ENCODE measurements at places on chromosomes 2 and 18.

DNA sequence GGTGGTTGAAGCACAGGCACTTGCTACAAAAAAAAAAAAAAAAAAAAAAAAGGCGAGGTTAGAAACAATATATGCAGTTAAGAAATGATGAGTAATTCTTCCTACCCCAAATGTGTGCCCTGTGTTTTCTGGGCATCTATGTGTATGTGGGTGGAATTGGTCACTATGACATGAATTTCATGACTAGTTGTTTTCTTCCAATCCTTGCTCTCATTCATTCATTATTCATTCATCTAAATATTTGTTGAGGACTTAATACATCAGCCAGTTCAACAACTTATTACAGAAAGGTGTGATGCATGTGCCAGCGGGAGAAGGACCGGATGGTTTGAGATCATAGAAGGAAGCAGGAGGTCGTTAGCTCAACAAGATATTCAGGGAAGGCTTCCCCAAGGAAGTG is 8.3 kb upstream of the EGR4 start:
- DNase-seq, result no peak

DNA sequence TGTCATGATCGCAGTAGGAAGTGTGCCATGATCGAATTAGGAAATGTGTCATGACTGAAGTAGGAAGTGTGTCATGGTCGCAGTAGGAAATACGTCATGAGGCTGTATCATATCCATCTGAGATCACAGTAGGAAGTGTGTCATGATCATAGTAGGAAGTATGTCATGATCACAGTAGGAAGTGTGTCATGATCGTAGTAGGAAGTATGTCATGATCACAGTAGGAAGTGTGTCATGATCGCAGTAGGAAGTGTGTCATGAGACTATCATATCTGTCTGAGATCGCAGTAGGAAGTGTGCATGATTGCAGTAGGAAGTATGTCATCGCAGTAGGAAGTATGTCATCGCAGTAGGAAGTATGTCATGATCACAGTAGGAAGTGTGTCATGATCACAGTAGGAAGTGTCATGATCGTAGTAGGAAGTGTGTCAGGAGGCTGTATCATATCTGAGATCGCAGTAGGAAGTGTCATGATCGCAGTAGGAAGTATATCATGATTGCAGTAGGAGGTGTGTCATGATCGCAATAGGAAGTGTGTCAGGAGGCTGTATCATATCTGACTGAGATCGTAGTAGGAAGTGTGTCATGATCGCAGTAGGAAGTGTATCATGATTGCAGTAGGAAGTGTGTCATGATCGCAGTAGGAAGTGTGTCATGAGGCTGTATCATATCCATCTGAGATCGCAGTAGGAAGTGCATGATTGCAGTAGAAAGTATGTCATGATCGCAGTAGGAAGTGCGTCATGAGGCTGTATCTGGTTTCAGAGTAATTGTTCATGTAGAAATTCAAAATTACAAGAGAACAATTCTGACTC is 56.4 kb upstream of the NFATC1 start:
- DNase-seq, result no peak

DNA sequence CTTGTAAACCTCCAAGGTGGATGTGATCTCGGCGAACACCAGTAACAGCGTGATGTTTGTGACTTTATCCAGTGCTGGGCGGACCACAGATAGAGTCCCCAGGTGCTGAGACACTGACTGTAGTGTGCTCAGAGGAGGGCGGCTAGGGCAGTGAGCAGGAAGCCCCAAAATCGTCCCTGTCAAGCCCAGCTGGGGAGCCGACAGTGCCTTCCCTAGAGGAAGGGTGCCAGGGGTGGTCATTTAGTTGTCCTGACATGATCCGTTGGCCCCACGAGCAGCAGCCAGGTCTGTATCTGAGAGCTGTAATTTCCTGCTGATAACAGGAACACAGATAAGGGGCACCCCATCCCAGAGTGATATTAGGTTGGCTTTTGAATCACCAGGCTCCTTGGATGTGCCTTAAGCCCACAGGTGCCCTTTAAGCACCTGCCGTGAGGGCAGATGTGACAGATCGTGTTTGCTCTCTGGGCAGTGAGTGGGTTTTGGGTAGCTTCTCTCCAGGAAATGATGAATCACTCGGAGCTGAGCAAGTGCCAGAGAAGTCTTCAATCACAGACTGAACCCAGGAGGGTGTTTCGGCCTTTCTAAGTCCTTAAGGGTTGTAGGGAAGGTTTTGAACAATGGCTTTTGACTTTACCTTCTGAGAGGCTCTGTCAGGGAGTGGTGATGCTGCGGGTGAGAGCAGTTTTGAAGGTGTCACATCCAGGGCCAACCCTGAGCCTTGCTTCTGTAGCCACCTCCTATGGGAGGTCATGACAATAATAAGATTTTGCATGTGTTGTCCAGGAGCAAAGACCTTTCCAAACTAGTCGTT is 7.7 kb downstream of the LPIN1 start:
- no peak for DNase-seq

DNA sequence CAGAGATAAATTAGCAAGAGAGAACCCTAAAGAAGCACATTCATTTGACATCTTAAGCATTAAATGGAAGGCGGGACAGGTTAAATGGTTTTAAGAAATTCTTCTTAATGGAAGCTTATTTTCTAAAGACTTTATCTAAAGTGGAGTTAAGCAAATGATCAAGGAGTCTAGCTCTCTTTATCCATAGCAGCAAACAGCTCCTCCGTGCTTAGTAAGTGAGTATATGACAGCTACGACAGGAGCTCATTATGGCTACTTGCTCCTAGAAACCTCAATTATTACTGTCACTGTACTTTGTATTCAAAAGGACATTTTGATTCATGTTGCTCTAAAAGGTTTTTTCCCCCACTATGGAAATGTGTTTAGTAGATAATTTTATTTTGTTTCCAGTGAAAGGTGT is 444.9 kb downstream of the TMX3 start:
- no peak for DNase-seq

DNA sequence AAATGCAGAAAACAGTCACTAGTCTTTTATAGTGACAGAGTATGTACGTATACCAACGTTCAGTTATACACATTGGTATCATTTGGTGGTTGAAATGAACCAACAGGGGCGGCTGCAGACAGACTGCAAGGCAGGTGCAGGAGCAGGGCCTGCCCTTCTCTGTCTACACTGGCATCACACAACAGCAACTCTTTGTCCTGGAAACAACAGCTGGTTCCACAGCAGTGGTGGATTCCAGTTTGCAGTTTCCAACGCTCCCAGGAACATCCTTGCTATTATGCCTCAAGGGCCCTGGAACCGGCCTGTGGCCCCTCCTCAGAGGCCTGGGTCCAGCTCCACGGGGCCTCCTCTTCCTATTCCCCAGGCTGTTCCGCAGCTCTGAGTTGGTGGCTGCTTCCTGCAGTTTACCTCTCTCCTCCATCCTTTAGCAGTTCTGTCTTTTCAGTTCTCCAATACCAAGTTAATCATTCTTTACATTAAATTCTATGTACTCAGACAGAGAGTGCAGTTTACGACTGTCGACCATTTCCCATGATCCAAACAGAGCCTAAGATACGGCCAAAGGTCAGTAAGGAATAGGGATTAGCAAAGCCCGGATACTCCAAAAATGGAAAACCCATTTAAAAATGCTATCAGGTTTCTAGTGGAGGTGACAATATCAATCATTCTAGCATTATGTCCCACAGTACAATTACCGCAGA is 87.8 kb downstream of the NOL10 start:
- no peak for DNase-seq

GRCh38 chr2:12624905-12625598 is 91.7 kb upstream of the TRIB2 start:
- DNase-seq, result no peak

- DNase-seq, result no peak
Observed at GRCh38 chr2:12928775-12929401, 212.2 kb downstream of the TRIB2 start.

GRCh38 chr2:119522671-119523070 is 1.6 kb downstream of the SCTR start:
- DNase-seq, result no peak

DNA sequence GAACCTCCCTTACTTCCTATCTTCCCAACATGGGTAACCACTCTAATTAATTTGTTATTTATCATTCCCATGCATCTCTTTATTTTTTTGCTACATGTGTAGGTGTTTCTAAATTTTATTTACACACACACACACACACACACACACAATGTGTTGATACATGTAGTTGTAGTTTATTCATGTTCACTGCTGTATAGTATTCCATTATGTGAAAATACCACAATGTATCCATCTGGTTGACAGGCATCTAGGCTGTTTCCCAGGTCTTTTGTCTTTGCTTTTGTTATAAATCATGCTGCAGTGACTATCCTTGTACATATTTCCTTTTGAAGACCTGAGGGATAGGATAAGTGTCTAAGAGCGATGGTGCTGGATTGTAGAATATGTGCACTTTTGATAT is 59.7 kb downstream of the ACAA2 start:
- no peak for DNase-seq

DNA sequence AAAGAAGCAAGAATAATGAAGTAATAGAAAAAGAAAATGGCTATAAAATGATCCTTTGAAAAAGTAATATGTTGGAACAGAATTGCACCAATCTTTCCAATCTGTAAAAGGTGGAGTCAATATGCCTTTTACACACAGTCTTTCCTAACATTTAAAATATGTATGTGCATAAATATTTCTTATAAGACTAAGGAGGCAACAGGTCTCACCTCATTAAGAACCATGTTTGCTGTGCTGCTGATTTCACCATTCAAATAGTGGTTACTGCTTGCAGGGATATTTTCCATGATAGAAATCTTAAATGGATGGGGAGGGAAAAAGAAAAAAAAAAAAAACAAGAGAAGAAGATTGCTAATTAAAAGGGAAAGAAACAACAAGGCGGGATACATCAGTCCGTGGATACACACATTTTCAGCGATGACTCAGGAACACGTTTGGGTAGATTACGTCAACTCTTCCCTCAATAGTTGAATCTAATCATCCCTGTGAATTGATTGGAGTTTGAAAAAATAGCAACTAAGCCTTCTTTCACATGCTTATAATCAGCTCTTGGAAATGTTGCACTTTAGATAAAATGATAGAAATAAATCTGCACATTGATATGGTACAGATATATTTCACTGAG is 2133.9 kb upstream of the CELF4 start:
- peak; percentile 27 for DNase-seq

GRCh38 chr18:9845256-9845655 is 40.5 kb upstream of the TXNDC2 start:
- DNase-seq, result no peak

DNA sequence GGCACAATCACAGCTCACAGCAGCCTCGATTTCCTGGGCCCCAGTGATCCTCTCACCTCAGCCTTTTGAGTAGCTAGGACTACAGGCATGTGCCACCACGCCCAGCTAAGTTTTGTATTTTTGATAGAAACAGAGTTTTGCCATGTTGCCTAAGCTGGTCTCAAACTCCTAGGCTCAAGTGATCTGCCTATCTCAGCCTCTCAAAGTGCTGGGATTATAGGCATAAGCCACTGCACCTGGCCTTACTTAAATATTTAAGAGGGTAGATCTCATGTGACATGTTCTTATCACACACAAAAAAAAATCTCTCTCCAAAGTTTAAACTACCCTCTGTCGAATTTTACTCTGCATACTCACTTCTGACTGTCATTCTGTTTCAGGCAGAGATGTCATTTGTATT is 75.4 kb upstream of the CHRNA1 start:
- DNase-seq, result no peak

- DNase-seq, result no peak
Observed at GRCh38 chr18:50030146-50030545, 164.8 kb downstream of the MYO5B start.

DNA sequence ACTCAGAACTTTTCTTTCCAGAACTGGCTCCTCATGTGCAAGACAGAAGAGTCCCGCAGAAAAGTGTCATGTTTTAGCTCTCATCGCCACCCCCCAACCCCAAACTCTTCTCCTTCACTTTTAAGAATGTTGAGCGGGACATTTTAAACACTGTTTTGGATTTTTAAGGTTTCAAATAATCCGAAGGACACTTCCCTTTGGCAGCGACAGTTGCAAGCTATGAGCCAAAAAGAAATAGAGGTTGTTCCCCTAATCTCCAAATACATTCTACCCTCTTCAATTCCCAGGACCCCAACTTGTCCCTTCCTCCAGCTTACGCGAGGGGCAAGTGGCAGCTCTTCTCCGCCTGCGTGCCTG is 678 bp upstream of the UBE2E3 start:
- no peak for DNase-seq

GRCh38 chr2:200847269-200847668 is 17.2 kb downstream of the CLK1 start:
- no peak for DNase-seq

DNA sequence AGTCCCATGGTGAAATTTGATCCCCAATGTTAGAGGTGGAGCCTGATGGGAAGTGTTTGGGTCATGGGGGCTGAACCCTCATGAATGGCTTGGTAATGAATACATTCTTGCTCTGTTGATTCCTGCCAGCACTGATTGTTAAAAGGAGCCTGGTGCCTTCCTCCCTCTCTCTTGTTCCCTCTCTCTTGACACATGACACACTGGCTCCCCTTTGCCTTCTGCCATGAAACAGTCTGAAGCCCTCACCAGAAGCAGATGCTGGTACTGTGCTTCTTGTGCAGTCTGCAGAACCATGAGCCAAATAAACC is 30.6 kb upstream of the EPC2 start:
- peak; percentile 34 for DNase-seq

GRCh38 chr18:58892488-58892887 is 27.8 kb downstream of the ZNF532 start:
- no peak for DNase-seq

- DNase-seq, result no peak
Observed at GRCh38 chr2:205764270-205764746, 82.0 kb downstream of the NRP2 start.

GRCh38 chr2:64491426-64491825 is 32.7 kb upstream of the AFTPH start:
- DNase-seq, result no peak

GRCh38 chr2:113300281-113300680 is 21.6 kb upstream of the PAX8 start:
- no peak for DNase-seq

- DNase-seq, result no peak
Observed at GRCh38 chr2:203904022-203904421, 32.5 kb upstream of the ICOS start.

- DNase-seq, result peak; percentile 97
Observed at GRCh38 chr2:24435391-24436316, 55.4 kb upstream of the NCOA1 start.

GRCh38 chr2:229832510-229832898 is 89.3 kb downstream of the TRIP12 start:
- no peak for DNase-seq

DNA sequence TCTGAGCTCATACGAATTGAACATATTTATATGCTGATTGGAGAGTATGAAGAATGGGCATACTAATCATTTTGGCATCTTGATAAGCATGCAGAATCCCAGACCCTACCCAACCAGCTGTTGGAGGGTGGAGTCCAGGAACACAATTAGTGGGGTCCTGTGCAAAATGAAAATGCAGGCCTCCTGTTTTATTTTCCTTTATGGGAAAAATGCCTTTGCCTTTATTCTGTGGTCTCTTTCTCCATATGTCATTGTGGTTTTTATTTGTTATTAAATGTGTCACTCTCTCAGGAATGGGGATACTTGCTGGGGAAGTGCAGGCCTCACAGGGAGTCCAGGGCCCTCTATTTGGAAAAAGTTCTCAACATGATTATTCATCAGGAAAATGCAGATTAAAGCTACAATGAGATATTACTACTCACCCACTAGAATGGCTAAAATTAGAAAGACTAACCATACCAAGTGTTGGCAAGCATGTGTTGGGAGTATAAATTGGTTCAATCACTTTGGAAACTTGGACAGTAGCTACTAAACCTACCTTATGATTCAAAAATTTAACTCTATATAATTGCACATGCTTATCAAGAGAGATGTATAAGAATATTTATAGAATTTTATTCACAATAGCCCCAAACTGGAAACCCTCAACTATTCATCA is 223.1 kb upstream of the FBXO11 start:
- DNase-seq, result no peak
